ENCODE measurements at places on chromosomes 7 and 10.

DNA sequence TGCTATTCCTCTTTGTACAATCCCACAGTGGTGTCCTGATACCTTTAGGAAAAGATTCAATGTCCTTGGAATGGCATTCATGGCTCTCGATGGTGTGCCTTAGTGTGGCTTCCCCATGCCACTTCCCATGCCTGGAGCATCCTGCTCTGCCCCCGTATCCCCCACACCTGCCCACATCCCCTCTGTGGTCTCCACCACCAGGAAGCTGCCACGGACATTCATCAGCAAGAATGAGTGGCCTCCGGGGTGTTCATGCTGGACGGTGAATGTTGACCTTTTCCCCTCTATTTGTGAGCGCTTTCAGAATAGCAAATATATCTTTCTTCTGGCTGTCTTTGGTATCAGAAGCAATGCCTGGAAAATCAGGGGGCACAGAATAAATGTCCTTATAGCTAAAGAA is 262.0 kb upstream of the NRP1 start:
- no peak for DNase-seq

DNA sequence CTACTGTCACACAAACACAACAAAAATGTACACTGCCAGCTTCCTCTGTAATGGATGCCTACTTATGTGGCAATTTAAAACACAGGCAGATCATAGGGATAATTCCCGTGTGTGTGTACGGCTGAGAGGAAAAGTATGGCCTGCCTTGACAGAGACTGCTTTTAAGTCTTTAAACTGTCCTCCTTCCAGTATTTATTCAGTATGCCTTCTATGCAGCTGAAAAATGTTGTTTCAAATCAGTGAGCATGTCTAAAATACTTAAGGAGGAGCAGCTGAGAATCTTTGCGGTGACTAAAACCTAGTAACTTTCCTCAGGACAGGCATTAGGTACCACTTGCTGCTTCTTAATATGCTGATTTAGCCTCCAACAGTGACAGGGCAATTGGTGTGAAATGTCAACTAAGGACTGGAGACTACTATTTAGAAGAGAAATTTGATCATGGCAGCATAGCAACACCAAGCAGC is 126.3 kb downstream of the CACNA2D1 start:
- DNase-seq, result no peak

DNA sequence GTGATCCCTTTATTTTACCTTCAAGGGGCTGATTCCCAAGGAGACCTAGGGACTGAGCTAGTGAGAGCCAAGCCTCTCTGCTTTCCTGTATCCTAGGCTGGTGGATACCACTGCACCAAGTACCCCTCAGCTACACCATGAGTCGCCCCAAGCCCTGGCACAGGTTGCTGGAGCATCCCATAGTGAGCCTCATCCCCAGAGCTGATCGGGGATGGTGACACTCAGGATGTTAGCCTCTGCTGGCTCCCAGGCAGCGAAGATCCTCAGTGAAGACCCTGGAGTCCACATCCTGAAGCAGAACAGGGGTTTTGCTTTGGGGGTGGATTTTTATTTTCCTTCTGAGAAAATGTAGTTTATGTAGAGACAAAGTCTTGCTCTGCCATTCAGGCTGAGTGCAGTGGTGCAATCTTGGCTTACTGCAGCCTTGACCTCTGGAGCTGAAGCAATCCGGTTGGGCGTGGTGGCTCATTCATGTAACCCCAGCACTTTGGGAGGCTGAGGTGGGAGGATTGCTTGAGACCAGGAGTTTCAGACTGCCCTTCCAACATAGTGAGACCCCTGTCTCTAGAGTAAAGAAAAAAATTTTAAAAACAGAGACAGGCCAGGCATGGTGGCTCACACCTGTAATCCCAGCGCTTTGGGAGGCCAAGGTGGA is 12.5 kb upstream of the ZNF212 start:
- DNase-seq, result no peak

GRCh38 chr7:29063872-29064271 is 82.5 kb downstream of the CPVL start:
- no peak for DNase-seq

DNA sequence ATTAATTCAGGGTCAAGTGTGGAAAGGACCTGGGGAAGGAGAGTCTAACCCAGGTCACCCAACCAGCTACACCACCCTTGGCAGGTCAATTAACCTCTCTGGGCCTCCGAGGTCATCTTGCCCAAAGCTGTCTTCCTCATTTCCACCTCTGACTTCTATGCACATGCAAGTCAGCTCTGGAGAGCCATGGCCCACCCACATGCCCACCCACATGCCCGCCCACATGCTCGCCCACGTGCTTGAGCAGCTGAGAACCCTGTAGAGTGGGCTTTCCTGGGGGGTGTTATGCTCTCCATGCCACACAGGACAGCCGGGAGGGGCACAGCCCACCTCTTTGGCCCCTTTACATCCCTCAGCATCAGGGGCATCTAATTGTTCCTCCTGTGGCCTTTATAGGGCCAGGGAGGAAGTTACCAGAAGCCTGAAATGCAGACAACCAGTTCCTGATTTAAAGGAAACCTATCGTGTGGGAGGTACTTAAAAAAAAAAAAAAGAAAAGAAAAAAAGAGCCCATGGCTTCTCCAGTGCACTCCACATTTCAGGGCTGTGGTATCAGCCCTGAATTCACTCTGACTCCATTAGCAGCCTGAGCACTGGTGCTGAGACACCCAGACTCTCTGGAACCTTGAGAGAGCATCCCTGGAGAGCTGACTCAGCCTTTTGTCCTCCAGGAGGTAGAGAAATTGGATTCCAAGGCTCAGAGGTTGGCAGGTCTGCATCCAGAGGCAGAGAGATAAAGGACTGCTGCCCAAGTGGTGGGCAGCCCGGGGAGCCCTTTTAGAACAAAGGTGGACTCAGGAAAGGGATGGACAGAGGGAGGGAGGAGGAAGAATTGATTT is 176.2 kb upstream of the ZMIZ1 start:
- no peak for DNase-seq

GRCh38 chr10:86413046-86413728 is 46.6 kb upstream of the GRID1 start:
- no peak for DNase-seq

GRCh38 chr10:20648263-20648874 is 248.7 kb downstream of the NEBL start:
- DNase-seq, result no peak

DNA sequence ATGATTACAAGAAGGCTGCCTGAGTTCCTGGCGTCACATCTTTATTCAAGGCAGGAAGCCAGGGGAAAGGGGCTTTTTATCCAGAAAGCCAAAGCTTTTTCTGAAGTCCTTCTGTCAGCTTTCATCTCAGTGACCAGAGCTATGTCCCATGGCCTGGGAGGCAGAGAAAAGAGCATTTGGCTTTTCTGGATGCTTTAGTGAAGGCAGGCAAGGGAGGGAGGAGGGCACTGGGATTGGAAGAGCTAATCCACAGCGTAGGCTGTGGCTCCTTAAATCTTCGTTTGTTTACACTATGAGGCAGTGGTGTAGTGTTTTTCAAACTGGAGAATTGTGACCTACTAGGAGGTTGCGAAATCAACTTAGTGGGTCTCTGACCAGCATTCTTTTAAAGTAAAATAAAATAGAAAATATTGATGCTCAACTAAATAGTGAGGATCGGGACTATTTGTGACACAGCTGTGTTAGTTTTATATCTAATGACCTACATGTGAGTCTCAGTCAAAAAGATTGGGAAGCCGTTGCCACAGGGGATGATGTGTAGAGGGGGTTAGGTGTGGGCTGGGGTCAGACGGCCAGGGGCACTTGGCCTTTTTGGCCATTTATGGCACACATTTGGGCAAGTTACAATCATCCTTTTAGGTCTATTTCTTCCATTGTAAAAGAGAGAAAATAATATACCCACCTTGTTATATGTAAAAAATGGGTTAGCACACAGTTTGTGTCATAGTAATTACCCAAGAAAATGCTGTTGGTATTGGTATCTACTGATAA is 14.1 kb downstream of the CRYGN start:
- peak; percentile 55 for DNase-seq

DNA sequence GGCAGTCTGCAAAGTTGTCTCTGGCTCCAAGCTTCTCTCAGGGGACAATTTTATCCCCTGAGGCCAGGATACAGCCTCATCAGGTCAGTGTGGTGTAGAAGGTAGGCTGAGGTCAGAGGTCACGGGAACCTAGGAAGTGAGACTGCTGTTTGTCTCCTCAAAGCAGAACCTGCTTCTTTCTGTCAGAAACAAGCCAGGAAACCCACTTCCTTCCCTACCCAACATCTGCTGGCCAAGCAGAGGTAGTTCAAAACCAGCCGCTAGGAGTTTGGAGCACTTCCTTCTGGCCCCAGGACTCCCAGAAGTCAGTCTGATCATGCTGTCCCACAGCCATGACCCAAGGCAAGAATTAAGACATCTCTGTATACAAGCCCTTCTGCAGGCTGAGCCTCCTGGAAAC is 12.2 kb downstream of the CLRN3 start:
- no peak for DNase-seq

DNA sequence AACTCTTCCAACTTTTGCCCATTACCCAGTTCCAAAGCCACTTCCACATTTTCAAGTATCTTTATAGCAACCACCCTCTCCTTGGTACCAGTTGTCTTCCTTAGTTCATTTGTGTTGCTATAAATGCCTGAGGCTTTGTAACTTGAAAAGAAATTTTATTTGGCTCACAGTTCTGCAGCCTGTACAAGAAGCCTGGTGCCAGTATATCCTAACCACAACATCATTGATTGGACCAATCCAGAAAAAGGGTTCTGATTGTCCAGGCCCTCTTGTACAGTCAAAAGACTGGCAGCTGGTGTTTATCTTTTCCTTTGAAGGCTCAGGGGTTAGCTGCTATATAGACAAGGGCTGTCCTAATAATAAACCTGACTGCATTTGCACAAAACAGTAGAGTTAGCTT is 21.1 kb upstream of the ABCC2 start:
- DNase-seq, result no peak

GRCh38 chr7:17307000-17307399 is 8.5 kb downstream of the AHR start:
- DNase-seq, result no peak

GRCh38 chr10:22630234-22631174 is 83.9 kb downstream of the PIP4K2A start:
- no peak for DNase-seq

- DNase-seq, result no peak
Observed at GRCh38 chr7:88628363-88629085, 131.0 kb upstream of the ZNF804B start.

All from brain pericyte (primary cell).